ACHN (cell line): ENCODE measurements at places on chromosomes 2 and 18.

DNA sequence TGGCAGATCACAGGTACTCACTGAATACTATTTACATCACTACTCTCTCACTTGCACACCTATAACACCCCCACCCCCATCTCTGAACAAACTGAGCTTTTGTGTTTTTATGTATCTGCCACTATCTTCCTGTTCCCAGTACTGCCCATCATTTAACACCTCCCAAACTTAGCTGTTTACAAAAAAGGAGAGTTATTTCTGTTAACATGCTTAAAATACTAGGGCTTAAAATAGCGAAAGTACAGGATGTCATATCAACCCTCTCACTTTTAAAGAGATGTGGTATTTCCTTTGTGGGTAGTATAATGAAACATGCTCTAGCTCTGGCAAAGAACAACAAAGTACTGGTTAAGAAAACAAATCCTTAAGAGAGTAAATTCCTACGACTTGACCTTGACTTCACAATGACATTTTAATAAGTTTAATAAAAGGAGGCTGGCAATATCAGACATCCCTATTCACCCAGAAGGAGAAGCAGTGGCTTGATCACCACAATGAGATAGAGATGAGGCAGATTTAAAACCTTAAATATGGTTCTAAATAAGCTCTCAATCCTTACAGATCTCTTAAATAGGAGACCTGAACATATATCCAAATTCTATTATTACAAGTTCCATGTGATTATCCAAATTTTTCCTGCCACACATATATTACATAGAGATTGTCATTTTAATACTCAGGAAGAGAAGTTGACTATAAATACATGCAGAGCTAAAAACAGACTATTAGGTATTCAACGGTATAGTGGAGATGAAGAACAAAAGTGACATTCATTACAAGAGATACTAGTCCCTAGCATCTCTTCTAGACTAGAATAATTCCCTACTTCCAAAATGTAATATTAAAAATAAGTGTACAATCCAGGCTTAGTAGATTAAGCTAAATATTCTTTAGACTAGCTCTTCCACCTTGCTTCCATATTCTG, 36.9 kb downstream of the TRAK2 start:
- DNase-seq: no peak

GRCh38 chr2:66495788-66496640, 61.1 kb downstream of the MEIS1 start:
- peak; percentile 6 for DNase-seq

- no peak for DNase-seq
Observed at GRCh38 chr2:132642415-132642814, 27.6 kb downstream of the LYPD1 start.

DNA sequence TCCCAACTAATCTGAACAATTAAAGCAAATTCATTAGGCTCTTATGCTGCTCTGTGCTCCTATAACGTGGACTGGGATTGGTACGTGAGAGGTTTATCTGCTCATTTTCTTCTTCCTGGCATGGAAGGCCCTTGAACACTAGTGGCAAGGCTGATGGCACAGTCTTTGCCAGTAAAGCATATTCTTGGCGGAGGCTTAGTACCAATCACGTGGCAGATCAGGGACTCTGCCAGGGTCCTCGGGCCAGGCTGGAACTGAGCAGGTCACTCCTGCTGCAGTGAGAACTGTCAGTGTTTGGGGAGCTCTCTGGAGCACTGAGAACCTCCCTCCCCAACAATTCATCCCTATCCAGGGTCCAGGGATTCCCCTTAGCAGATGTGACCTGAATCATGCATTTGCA, 3.7 kb upstream of the ALPK2 start:
- DNase-seq: no peak

GRCh38 chr2:109208071-109208950, 79.3 kb downstream of the SH3RF3 start:
- DNase-seq: peak; percentile 18

DNA sequence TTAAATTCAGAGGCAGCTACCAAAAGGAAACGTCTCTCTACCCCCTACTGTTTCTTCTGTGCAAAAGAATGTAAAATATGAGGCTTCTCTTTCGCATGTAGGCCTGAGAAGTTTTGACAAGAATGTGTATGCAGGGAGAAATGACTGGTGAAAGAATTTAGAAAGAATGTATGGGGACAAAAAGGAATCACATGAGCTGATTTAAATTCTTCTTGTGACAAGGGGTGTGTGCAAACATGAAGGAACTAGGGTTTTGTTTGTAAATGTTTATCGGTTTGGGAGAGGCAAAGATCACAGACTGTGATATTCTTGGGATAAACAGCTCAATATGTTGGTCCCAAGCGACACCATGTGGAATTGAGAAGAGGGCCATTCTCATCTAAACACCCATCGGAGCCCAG, 345.2 kb upstream of the VRK2 start:
- DNase-seq: peak; percentile 12

GRCh38 chr2:203195331-203196036, 43.3 kb upstream of the CYP20A1 start:
- DNase-seq: no peak

GRCh38 chr2:150876251-150876950, 385.3 kb downstream of the RBM43 start:
- no peak for DNase-seq

- DNase-seq: peak; percentile 66
Observed at GRCh38 chr2:76197842-76198448, 487.2 kb upstream of the GCFC2 start.

GRCh38 chr18:55427951-55428350, 160.0 kb downstream of the TCF4 start:
- DNase-seq: no peak

- DNase-seq: no peak
Observed at GRCh38 chr2:1664076-1664605, 80.2 kb downstream of the PXDN start.

- DNase-seq: no peak
Observed at GRCh38 chr2:198004921-198005829, 200.8 kb downstream of the PLCL1 start.

DNA sequence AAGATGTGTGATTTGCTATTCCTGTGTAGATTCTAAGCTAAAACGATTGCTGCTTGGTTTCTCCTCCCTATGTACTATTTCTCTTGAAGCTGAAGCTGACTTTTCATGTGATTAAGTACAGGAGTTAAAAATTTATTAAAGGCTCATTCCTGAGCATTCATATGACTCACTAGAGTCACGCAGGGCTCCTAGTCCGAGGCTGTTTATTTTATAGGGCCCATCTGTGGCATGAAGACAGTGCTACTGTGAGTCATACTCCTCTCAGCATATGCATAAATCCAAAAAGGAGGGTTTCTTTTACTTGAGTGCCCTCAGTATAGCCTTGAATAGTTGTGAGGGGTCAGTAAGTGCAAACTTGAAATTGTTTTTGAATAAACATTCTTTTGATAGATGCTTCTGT, 378.8 kb downstream of the PTPRM start:
- DNase-seq: peak; percentile 92
